Activated B cell treated with CpG ODN at 0.5 μM for 24 hours (primary cell): ENCODE measurements at places on chromosomes 11 and 22. TPM values are rescaled to one million over a fixed set of nuclear protein-coding genes. Genes with fewer than 3 reads are reported as not detected.

- H3K4me3 ChIP-seq = no peak overlapping the region
- no peak for DNase-seq
- H3K4me1 ChIP-seq = peaks cover 47% of the 10 kb centered on the region
- H3K36me3 ChIP-seq = peaks cover 15% of the 10 kb centered on the region
- no peak overlapping the region for H3K27ac ChIP-seq
Measured at GRCh38 chr11:96290031-96290430, 53.0 kb downstream of the MAML2 start.

DNA sequence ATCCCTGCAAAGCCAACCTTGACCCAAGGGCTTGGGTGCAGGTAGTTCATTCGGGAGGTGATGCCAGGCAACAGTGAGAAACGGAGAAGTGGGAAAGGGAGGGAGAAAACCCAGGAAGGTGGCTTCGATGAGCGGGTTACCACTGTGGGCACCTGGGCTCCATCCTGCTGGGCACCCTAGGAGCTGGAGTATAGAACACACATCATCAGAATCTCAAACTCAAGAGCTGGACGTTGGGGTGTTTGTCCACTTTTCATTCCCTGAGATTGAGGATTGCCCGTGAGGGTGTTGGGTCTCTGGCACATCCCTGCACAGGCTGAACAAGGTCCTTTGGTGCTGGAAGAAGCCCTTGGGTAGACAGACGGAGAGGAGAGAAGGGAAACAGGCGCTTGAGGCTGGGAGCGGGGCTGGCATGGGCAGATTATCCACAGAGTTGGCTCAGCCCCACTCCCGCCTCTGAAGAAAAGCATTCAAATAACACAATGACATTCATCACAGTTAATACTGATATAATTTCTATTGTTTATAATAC lies 70.4 kb downstream of the LRRC32 start:
- peaks cover 19% of the 10 kb centered on the region for H3K27me3 ChIP-seq
- H3K4me1 ChIP-seq = peaks cover 9% of the 10 kb centered on the region
- H3K36me3 ChIP-seq = no peaks in the 10 kb centered on the region
- H3K27ac ChIP-seq = no peak overlapping the region

- DNase-seq = no peak
- H3K27me3 ChIP-seq = no peaks in the 10 kb centered on the region
- peak overlapping the region; percentile 27 for H3K27ac ChIP-seq
- H3K4me1 ChIP-seq = peaks cover 61% of the 10 kb centered on the region
- peaks cover 2% of the 10 kb centered on the region for H3K36me3 ChIP-seq
Measured at GRCh38 chr11:75946531-75947530, 131.8 kb downstream of the UVRAG start.

DNA sequence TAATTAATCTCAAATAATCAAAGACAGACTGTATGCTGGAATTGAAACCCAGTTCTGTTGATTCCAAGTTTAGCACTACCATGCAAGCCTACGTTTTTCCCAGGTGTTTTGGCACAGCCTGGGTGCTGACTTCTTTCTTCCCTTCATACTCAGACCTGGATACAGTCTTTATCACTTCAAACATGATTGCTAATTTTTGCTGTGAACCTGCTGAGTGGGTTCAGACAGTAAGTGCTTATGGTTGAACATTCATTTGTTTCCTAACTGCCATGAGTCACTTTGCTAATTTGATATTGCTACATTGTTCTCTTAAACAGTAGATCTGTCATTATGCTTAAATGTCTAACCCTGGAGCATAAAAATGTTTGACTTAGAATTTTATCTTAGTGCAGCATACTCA lies 12.2 kb downstream of the PAAF1 start:
- DNase-seq = no peak
- peaks cover 47% of the 10 kb centered on the region for H3K36me3 ChIP-seq
- no peaks in the 10 kb centered on the region for H3K4me1 ChIP-seq
- H3K4me3 ChIP-seq = no peak overlapping the region
- H3K27me3 ChIP-seq = no peaks in the 10 kb centered on the region

GRCh38 chr11:131488238-131488637 lies 117.8 kb downstream of the NTM start:
- no peaks in the 10 kb centered on the region for H3K4me1 ChIP-seq
- H3K4me3 ChIP-seq = no peak overlapping the region
- no peak overlapping the region for H3K27ac ChIP-seq

GRCh38 chr22:46910624-46911023 lies 148.2 kb downstream of the TBC1D22A start:
- H3K27ac ChIP-seq = peak overlapping the region; percentile 1
- H3K27me3 ChIP-seq = no peaks in the 10 kb centered on the region
- peaks cover 3% of the 10 kb centered on the region for H3K4me1 ChIP-seq
- no peak overlapping the region for H3K4me3 ChIP-seq
- no peak for DNase-seq

Gene RRAS2
- total RNA-seq = 97.7 and 106 TPM in 2 replicates

DNA sequence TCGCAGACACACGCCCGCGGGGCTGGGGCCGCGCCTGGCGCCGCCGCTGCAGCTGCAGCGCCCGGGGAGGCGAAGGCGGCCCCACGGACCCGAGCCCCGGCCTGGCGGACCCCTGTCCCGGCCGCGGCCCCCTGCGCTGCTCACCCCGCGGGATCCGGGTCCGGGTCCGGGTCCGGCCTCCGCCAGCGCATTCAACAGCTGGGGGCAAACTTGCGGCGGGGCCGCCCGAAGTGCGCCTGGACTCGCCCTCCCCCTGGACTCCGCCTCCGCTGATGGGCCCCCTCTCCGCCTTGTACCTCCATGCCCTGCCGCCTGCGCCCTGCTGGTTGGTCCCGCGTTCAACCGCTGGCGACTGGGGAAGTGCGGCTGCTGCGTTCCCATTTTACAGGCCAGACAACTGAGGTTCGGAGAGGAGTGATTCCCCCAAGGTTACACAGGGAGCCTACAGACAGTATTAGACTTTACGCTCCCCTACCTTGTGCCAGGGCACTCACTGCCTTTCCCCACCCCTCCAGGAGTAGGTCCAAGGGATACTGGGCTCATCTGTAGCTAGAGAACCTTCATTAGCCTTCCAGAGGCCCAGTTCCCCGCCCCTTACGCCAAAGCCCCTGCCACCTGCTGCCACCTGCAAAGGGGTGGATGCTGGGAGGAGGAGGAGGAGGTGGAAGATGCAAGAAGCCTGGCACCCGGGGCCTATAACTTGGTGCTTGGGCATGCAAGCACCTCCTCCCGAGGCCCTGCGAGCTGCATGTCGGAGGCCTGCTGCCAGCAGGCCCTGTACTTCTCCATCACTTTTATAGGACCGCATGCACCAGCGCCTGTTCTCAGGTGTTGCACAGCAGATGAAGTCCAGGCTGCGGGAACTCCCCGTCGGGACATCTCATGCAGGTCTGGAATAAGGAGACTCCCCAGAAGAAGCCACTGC lies 694 bp upstream of the ELFN2 start:
- H3K4me3 ChIP-seq = peak overlapping the region; percentile 44
- H3K36me3 ChIP-seq = no peaks in the 10 kb centered on the region
- H3K27me3 ChIP-seq = peaks cover 77% of the 10 kb centered on the region
- H3K27ac ChIP-seq = no peak overlapping the region
- H3K4me1 ChIP-seq = peaks cover 17% of the 10 kb centered on the region
- DNase-seq = no peak

Gene CASTOR1
- total RNA-seq = 2.4 and 3.5 TPM in 2 replicates

GRCh38 chr11:76676636-76677457 lies 6.3 kb upstream of the LRRC32 start:
- H3K4me1 ChIP-seq = peaks cover 66% of the 10 kb centered on the region
- no peak for DNase-seq
- H3K27me3 ChIP-seq = peaks cover 24% of the 10 kb centered on the region
- no peak overlapping the region for H3K4me3 ChIP-seq
- peak overlapping the region; percentile 5 for H3K27ac ChIP-seq

DNA sequence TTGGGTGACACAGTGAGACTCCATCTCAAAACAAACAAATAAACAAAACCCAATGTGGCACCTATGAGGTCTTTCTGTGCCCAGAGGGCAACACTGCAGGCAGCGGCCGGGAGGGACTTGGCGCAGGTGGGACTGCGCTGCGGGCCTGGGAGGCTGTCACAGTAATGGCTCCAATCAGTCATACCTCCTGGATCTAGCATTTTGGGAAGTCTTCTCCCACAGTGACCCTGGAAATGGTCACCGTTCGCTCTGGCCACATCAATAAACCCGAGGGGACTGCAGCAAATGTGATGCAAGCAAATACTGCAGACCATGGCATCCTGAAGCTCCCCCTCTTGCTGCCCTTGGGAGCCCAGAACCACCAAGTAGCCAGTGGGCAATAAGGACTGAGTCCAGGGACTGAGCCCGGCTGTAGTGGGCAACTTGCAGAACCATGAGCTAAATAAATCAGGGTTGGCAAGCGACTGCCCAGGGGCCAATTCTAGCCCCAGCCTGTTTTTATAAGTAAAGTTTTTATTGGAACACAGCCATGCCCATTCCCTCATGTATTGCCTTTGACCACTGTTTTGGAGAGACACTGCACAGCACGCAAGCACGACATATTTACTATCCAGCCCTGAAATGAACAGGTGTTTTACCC lies 15.4 kb downstream of the SHANK2 start:
- no peak overlapping the region for H3K4me3 ChIP-seq
- DNase-seq = no peak
- no peaks in the 10 kb centered on the region for H3K36me3 ChIP-seq
- peaks cover 8% of the 10 kb centered on the region for H3K4me1 ChIP-seq
- H3K27me3 ChIP-seq = peaks cover 17% of the 10 kb centered on the region

DNA sequence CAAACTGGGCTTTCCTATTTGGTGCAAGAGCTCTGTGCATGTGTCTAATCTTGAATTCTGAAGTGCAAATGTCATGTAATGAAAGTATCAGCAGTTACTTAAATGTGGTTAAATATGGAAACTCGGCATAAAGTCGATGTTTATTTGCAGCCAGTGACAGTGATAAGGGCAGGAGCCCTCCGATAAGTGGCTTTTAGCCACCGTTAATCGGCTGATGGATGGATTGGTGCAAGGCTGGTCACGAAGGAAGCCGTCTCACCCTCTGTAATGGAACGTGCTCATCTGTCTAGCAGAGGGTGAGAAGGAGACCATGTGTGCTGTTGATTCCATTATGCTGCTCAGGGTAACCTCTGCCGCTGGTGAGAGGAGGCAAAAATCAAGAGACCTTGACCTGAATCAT lies 121.8 kb upstream of the PAX6 start:
- no peak overlapping the region for H3K4me3 ChIP-seq
- H3K36me3 ChIP-seq = no peaks in the 10 kb centered on the region
- H3K27ac ChIP-seq = no peak overlapping the region
- no peaks in the 10 kb centered on the region for H3K4me1 ChIP-seq
- DNase-seq = no peak
- H3K27me3 ChIP-seq = peaks cover 7% of the 10 kb centered on the region

Gene C22orf42
- not detected in 2 replicates for total RNA-seq

DNA sequence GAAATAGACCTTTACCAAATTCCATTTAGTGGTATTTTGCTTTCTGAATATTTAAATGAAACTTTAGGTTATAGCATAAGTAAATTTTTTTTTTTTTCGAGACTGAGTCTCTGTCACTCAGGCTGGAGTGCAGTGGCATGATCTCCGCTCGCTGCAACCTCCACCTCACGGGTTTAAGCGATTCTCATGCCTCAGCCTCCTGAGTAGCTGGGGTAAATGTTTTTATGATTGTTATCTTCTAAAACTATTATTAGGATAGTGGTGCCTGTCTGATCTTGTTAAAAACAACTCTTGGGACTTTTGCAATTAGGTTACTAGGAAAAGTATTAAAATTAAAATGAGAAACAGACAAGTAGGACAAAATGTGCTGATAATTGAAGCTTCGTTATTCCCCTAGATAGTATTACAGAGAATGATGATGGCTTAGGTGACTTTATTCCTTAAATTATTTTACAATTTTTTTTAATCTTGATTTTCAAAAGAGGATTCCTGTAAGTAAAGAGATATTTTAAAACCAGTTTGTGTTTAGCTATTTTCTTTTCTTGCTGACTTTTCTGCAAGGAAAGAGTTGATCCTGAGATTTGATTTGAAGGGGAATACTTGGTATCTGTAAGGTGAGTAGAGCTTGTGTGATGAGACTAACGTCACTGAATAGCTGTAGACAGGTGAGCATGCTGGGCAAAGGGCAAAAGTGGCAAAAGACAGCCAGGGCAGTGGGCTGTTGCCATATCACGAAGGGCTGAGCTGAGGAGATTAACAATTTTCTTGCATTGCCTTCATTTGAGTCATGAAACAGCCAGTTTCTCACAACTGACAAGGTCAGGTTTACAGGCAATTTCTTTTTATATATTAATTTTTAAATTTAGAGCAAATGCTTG lies 20.8 kb downstream of the CRKL start:
- H3K4me3 ChIP-seq = no peak overlapping the region
- peaks cover 60% of the 10 kb centered on the region for H3K36me3 ChIP-seq
- no peak for DNase-seq
- H3K27me3 ChIP-seq = no peaks in the 10 kb centered on the region
- no peak overlapping the region for H3K27ac ChIP-seq
- peaks cover 72% of the 10 kb centered on the region for H3K4me1 ChIP-seq

GRCh38 chr11:64472593-64473455 lies 113.9 kb downstream of the RPS6KA4 start:
- H3K36me3 ChIP-seq = no peaks in the 10 kb centered on the region
- no peak overlapping the region for H3K4me3 ChIP-seq
- no peaks in the 10 kb centered on the region for H3K4me1 ChIP-seq
- no peak for DNase-seq

DNA sequence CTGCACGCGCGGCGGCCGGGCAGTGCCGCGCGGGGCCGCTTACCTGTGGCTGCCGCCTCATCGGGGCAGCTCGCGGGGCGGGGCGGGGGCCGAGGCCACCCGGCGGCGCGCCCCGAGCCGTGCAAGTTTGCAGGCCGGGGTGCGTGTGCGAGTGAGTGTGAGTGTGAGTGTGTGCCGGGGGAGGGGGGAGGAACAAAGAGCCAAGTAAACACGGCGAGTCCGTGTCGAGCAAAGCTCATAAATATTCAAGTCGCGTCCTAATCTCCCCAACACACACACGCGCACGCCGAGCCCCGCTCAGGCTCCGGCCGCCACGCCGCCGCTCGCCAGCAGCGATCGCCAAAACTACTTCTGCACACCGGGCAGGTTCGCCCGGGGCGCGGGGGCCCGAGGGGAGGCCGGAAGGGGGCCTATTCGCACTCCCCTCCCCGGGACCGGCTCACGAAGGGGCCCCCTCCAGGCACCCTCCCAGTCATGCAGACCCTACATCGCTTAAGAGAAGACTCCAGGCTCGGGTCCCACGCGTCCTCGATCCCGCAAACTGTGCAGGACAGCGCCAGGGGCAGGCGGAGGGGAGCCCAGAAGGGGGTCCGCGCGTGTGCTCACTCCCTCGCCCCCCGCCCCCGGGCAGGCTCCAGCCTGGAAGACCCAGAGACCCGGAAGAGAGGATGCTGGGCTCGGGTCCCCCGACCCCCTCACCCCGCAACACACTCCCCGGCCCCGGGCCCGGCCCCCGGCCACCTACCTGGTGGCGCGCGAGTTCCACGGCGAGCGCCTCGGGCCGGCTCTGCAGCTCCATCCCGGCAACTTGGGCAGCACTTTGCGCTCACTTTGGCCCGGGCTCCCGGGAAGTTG lies 827 bp downstream of the PHF21B start:
- H3K4me3 ChIP-seq = no peak overlapping the region
- DNase-seq = no peak
- no peak overlapping the region for H3K27ac ChIP-seq
- peaks cover 15% of the 10 kb centered on the region for H3K4me1 ChIP-seq
- peaks cover 54% of the 10 kb centered on the region for H3K27me3 ChIP-seq
- H3K36me3 ChIP-seq = no peaks in the 10 kb centered on the region
